ENCODE measurements at places on chromosomes 13 and 19. TPM values are rescaled to one million over a fixed set of nuclear protein-coding genes. Genes with fewer than 3 reads are reported as not detected.

- DNase-seq = no peak
- peaks cover 66% of the 10 kb centered on the region for H3K36me3 ChIP-seq
- H3K4me3 ChIP-seq = no peak overlapping the region
These were observed 25.9 kb downstream of the LYL1 start for GRCh38 chr19:13076787-13077186.

DNA sequence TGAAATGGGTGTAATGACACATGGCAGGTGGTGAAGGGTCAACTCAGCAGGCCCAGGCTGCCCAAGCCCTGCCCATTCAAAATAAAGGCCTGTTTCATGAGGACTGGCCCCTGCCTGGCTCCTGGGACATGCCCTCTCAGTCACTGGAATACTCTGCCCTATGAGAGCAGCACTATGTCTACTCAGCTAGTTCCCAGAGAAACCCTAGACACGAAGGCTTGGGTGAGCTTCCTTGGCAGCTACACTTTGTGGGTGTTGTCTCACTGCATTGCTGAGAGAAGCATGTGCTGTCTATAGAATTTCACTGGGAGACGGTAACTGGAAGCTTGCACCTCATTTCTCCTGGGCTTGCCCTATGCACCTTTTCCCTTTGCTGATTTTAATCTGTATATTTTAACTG is 752.8 kb downstream of the LIG4 start:
- H3K36me3 ChIP-seq = no peaks in the 10 kb centered on the region
- no peak for DNase-seq
- H3K4me3 ChIP-seq = no peak overlapping the region
- no peaks in the 10 kb centered on the region for H3K4me1 ChIP-seq
- no peak overlapping the region for H3K27ac ChIP-seq

DNA sequence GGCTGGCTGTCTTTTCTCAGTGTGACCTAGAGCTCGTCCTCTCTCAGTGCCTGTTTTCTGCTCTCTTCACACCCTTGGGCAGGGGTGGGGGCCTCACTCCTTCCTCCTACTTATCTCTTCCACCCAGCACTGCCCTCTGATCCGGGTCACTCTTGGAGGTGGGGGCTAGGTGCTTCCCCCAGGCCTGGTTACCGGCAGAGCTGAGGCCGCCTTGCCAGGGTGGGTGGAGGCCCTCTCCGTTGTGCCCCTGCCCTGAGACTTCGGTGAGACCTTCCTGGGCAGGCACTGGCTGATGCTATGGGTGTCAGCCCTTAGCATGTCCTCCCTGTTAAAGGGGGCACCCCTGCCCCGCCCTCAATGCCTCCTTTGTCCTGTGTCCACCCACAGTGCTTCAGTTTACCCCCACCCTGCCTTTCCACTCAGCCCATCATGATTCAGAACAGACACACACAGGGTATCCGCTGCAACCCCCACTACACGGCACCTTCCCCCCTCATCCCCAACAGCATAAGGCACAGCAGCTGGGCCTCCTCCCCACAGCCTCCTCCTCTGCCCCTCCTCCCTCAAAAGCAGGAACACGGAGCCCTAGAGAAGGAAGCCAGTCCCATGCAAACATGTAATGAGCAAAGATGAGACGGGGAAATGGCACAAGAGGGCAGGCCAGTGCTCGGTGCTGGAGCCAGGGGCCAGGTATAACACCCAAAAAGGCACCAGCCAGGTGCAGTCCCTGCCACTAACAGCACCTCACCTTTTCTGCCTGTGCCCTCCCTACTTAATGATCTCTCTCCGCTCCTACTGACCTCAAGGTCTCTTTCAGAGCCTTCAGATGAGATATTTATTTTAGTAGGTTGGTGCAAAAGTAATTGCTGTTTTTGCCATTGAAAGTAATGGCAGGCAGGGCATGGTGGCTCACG is 9.8 kb downstream of the ZGLP1 start:
- peaks cover 66% of the 10 kb centered on the region for H3K27me3 ChIP-seq
- no peak overlapping the region for H3K27ac ChIP-seq
- H3K36me3 ChIP-seq = peaks cover 4% of the 10 kb centered on the region
- no peak for DNase-seq

ACP7 gene
- 1.5 TPM for total RNA-seq

KIR2DL4 gene
- not detected for total RNA-seq
